ENCODE measurements at places on chromosomes 4 and X. TPM values are rescaled to one million over a fixed set of nuclear protein-coding genes. Genes with fewer than 3 reads are reported as not detected.

DNA sequence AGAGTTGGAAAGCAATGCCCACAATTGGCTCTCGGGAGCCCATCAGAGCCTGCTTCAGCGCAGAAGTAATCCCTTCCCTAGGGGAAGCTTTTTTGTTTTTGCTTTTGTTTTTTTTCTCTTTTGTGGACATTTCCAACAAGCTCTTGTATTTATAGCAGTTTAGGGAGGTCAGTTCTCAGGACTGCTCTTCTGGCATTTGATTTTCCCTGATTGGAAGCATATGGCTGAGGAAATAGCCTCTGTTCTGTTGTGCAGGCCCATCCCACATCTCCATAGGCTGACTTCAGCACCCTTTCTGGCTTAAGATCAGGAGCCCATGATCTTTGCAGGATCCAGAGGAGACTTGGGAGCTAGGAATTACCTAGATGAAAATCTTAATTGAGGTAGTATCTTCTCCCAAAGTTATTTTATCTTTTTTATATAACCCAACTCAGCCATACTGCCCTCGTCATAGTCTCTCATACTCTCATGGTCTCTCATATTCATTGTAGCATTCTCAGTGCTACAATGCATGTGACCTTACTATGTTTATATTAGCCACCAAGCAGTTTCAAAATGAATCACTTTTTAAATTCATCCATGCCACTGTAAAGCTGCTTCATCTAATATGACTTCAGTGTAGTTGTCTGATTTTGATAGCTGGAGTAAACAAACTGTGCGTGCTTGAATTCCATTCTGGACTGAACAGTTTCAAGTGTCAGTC is 16.7 kb downstream of the PAGE4 start:
- no peak for DNase-seq

- DNase-seq: no peak
These were observed 223.8 kb downstream of the CHIC2 start for GRCh38 chr4:53840643-53841042.

Gene GPR119
- total RNA-seq: not detected

DNA sequence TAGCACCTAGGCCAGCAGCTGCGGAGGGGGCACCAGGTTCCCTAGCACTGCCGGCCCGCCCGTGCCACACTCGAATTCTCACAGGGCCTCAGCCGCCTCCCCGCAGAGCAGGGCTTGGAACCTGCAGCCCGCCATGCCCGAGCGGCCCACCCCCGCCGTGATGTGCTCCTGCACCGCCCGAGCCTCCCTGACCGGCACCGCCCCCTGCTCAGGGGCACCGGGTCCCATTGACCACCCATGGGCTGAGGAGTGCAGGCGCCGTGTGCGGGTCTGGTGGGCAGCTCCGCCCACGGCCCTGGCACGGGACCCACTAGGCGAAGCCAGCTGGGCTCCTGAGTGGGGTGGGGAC is 35.4 kb upstream of the ENPP6 start:
- DNase-seq: no peak

DNA sequence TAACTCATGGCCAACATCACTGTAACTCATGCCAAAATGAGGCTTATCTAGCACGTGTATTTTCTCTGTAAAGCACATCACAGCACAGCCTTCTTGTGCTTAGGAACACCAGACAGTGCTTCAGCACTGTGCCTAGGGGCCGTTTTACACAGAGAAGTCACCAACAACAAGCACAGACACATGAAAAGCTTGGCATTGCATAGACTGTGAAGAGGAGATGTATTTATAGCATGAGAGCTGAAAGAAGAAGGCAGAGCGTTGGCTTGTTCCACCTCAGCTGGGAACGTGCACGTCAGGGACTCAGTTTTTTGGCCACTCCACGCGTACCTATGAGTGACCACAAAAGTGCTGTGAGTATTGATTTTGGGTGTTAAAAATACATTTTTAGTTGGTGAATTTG is 116.3 kb upstream of the SFRP2 start:
- DNase-seq: no peak

DNA sequence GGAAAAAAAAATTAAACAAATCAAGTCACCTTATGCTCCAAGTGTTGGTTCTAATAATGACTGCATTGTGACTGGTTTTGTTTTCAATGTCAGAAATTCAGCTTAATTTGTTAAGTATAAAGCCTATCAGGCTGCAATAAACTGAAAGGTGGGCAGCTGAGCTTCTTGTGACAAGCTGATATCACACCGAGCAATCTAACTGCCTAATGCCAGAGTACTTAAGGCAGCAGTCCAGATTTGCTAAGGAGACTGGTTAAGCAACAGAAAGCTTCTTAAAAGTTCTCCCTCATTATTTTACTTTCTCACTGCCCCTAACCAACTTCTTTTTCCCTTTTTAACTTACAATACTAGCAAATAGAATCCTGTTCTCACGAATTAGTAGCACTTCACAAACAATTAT is 201.0 kb downstream of the MAB21L2 start:
- no peak for DNase-seq

GRCh38 chr4:88953400-88953799 is 103.6 kb downstream of the FAM13A start:
- no peak for DNase-seq

DNA sequence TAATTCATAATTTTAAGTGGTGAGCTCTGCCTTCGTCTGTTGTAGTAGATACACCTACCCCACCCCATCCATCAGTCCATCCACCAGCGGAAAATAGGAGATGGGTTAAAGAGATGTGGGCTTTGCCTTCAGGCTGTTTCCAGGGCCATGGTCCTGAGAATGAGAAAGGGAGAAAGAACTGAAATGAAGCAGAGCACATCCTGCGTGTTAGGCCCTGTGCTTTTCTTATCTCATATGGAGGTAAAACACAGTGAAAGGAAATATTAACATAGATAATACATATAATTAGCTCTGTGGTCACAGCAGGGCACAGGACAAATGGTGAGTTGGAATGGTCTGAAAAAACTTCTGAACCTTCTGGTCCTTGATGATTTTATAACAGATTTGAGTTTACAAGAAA is 393.5 kb downstream of the BMPR1B start:
- no peak for DNase-seq

Gene SAGE1
- total RNA-seq: not detected

GRCh38 chr4:129334136-129334535 is 238.2 kb downstream of the C4orf33 start:
- DNase-seq: no peak

Data from endodermal cell (in vitro differentiated cells).